ENCODE measurements at places on chromosomes 11 and 22. TPM values are rescaled to one million over a fixed set of nuclear protein-coding genes. Genes with fewer than 3 reads are reported as not detected.

GRCh38 chr22:20159076-20159475 lies 8.2 kb upstream of the CCDC188 start:
- H3K27ac ChIP-seq = no peak overlapping the region
- H3K4me3 ChIP-seq = no peak overlapping the region
- no peaks in the 10 kb centered on the region for H3K4me1 ChIP-seq
- H3K36me3 ChIP-seq = no peaks in the 10 kb centered on the region
- H3K27me3 ChIP-seq = peaks cover 38% of the 10 kb centered on the region

- H3K27me3 ChIP-seq = peaks cover 4% of the 10 kb centered on the region
- no peak overlapping the region for H3K27ac ChIP-seq
- no peaks in the 10 kb centered on the region for H3K36me3 ChIP-seq
- H3K4me3 ChIP-seq = no peak overlapping the region
Observed at GRCh38 chr11:133753150-133753549, 92.2 kb downstream of the SPATA19 start.

HBE1 gene
- total RNA-seq = not detected

DGAT2 gene
- total RNA-seq = 1.6 TPM

PRDM11 gene
- 27.2 TPM for total RNA-seq

GRCh38 chr11:70522593-70523311 lies 124.4 kb downstream of the CTTN start:
- H3K4me3 ChIP-seq = no peak overlapping the region
- no peaks in the 10 kb centered on the region for H3K36me3 ChIP-seq
- no peak for ATAC-seq
- peaks cover 6% of the 10 kb centered on the region for H3K27me3 ChIP-seq
- no peak overlapping the region for H3K27ac ChIP-seq
- no peaks in the 10 kb centered on the region for H3K4me1 ChIP-seq
